ENCODE measurements at places on chromosomes 7 and 10.

DNA sequence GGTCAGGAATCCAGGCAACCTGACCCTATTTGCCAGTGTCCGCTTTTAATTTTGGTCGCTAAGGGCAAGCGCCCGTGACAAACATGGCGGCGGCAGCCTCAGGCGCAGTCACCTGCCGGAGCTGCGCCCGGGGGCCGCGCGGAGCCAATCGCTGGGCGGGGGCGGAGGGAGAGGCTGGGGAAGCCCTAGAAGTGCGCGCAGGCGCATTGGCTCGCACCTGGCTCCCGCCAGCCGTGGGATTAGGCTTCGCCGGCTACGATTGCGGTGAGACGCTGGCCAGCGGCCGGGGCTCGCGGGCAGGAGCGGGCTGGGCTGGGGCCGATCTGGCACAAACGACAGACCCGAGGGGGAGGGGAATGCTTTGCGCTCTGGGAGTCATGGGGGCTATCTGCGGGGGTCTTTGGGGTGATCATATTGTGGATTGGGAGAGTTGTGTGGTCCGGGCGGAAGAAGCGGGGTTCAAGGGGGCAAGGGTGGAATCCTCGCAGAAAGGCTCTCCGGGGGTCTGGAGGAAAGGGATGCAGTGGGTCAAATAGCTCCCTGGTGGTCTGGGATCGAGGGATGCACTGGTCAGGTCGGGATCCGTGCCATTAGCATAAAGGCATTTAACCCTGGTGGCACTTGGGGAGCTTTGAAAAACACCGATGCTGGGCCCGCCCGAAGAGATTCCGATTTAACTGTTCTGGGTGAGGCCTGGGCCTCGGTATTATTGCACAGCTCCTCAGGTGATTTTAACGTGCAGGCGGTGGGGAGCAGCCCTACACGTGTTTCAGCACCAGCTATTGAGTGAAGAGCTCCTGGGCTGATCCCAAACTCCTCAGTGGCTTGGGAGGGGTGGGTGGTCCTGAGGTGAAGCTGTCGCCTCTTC is 10.1 kb upstream of the C10orf95 start:
- DNase-seq: peak; percentile 89

DNA sequence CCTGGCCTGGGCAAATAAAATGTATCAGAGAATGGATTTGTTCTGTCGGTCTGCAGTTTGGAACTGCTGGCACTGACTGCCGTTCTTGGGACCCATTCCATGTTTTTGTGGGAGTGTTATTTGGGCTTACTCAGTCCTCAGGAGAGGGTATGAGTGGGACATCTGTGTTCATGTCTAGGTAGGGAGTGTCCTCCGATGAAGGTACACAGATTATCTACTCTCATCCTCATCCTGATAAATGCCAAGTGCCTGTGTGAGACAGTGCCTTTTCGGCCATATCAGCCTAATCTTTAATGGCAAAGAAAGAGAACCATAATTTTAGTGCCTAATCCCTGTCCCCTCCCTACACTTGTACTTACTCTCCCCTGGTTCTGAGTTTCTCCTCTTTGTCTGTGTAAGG is 409.4 kb downstream of the REEP3 start:
- DNase-seq: no peak

GRCh38 chr7:122584676-122585251 is 114.2 kb downstream of the RNF133 start:
- DNase-seq: no peak

DNA sequence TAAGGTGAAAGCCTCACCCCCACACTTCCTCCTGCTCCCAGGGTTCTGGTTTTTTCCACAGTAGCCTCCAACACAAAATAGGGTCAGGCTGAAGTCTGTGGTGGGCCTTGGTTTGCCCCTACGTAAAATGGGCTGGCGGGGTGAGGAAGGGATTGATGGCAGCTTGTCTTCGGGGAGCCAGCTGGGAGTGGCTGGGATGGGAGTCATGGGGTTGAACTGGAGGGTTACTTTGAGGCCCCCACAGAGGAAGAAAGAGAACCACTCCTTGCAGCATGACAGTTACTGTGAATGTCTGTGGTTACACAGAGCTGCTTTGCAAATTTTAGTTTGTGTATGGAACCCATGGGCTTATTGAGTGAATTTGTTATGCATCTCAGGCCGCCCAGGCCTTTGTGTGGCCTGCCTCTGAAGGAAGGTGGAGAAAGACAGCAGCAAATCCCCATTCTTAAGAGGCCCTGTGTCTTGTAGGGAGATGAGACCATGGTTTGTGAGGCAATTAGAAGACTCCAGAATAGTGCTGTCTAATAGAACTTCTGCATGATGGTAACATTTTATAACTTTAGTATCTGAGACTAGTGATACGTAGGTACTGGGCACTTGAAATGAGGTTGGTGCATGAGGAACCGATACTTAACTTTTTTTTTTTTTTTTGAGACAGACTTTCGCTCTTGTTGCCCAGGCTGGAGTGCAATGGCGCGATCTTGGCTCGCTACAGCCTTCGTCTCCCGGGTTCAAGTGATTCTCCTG is 8.1 kb downstream of the TRIM8 start:
- no peak for DNase-seq

DNA sequence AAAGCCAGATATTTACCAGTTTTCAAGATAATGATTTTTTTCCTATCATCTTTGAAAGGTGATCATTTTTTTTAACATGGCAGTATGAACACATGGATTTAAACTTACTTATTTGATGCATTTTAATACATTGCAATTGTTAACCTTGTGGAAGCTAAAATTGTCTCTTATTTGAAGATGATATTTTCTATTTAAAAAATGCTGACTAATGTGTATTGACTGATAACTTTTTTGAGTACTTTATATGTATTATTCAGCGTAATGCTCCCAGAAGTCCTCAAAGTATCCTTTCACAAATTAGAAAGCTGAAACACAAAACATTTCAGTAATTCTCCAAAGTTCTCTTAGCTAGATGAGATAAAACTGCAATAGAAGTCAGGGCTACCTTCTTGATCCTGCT is 677.3 kb downstream of the NRG3 start:
- DNase-seq: no peak

- no peak for DNase-seq
Measured at GRCh38 chr10:46528675-46529615, 27.5 kb downstream of the GPRIN2 start.

- DNase-seq: no peak
Measured at GRCh38 chr7:128045766-128046165, 14.5 kb upstream of the LRRC4 start.

DNA sequence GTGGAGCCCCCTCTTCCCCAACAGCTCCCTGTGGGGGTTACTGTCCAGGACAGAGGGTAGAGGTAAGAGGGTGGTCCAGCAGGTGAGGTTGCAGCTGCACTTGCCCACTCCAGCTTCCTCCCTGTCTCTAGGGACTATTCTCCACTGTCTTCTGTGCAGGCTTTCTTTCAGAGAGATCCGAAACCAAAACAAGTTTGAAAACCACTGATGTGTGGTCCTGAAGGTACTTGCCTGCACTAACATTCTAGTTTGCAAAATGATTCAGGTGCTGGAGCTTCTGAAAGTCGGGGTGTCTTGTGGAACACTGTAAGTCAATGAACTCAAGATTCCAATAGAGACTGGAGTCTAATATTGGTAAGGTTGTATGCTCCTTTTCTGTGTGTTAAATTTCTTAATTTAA is 63.1 kb downstream of the BLNK start:
- DNase-seq: no peak

- no peak for DNase-seq
Measured at GRCh38 chr7:71754828-71755227, 622.9 kb downstream of the GALNT17 start.

- no peak for DNase-seq
Measured at GRCh38 chr10:118112543-118113125, 65.9 kb upstream of the RAB11FIP2 start.

DNA sequence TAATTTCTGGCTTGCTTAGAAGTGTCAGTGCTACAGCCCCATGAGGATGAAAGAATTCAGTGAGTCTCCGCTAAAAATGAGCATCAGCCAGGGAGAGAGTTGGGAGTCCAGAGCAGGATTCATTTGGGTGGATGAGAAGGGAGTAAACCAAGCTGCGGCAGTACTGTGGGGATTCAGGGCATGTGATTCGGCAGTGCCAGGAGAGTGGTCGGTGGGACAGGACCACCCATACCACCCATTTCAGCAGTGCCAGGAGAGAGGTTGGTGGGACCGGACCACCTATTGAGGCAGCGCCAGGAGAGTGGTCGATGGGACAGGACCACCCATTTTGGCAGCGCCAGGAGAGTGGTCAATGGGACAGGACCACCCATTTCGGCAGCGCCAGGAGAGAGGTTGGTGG is 144.2 kb downstream of the CELF2 start:
- DNase-seq: no peak

DNA sequence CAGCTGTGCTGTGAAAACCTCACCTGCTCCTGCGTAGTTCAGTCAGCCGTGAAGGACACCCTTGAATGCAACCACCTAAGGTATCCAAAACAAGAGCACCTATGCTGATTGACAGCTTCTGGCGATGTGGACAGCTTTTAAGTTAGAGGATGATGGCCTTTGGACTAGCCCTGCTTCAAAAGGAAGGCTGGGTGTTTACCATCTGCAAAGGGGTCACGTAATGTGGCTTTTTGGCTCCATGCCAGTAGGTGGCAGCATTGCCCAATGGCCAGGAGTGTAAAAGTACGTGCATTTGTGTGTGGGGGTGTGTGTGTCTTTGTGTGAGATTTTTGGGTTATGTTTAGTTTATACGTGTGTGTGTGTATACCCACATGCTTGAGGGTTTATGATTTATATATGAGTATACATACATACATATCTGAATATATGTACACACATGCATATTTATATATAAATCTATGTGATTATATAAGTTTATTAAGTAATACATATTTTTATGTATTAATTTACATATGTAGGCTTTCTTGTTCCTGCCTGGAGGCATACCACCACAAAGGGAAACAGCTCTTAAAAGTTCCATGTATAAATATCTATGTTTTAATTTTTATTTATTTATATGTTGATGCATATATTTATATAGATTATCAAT is 236.3 kb upstream of the ANKRD30A start:
- no peak for DNase-seq
